HCT116 (cell line): ENCODE measurements at places on chromosomes 1 and 21. TPM values are rescaled to one million over a fixed set of nuclear protein-coding genes. Genes with fewer than 3 reads are reported as not detected.

The PDPN gene
- total RNA-seq: not detected

The SPTA1 gene
- total RNA-seq: not detected

The C1orf116 gene
- 3.6 TPM for total RNA-seq

The METTL18 gene
- 7.4 TPM for total RNA-seq

The GUCA2A gene
- total RNA-seq: not detected

The WDR47 gene
- 9.3 TPM for total RNA-seq
